ENCODE measurements at places on chromosomes 11 and 22.

DNA sequence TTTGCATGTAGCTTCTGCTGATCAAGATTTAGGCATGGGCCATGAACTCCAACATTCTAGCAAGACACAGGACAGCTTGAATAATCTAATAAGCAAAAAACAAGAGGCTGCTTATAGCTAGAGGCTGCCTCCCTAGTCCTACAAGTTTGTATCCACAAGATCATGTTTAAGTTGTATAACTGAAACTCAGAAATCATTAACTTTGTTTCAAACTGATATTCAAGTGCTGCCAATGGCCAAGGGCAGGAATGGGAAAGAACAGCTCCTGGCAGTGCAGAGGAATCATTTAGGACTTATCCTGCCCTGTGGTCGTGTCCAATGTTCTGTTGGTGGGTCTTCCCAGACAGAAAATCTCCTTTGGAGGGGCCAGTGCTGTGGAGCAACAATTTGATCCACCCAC is 209.6 kb upstream of the DDI1 start:
- DNase-seq, result no peak

DNA sequence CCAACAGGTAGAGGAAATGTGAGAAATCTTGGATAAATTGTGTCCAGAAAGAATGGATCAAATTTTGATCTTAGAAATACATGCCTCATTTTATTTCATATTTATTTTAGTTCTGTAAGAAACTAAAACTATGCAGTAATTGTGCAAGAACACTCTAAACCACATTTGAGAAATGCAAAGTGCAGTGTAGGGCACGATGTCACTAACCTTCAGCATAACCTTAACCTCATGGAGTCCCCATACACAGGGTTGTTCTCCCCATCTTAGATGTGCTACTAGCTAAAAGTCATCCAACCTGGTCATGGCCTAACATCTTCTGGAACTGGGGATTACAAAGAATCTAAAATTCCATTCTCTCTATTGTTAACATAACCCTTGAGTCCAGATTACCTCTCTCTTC is 48.4 kb upstream of the ARHGAP42 start:
- no peak for DNase-seq

DNA sequence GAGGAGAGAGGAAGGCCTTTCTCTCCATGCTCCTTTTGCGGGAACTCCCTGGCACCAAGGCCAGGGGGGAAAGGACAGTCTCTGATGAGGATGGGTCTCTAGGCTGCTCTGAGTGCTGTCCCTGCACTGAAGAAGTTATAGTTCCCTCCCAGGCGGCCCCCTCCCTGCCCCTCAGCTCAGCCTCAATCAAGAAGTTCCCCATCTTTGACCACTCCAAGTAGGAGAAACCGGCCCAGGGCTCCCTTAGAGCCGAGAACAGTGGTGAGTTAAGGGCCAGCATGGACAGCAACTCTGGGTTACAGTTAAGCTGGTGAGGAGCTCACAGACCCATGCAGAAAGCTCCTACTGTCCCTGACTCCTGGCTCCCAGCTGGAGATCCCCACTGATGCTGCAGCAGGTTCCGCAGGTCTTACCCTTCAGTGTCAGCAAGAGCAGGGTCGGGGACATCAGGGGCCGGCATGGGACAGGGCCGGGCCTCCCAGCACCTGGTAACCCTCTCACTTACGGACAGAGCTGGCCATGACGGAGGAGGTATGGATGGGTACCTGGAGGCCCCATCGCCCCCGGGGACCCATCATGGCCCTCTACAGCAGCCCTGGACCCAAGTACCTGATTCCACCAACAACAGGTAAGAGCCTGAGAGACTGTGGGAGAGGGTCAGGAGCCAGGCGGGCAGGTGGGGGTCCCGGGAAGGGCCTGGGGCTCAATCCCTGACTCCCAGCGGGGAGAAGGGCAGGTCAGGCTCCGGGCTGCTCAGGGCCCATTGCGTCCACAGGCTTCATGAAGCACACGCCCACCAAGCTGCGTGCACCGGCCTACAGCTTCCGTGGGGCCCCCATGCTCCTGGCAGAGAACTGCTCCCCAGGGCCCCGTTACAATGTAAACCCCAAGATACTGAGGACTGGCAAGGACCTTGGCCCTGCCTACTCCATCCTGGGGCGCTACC is 4.2 kb downstream of the SCGB1C1 start:
- no peak for DNase-seq

- no peak for DNase-seq
Measured at GRCh38 chr22:30408388-30409102, 11.7 kb downstream of the SEC14L2 start.

- DNase-seq, result no peak
Measured at GRCh38 chr22:27581236-27581635, 220.3 kb downstream of the MN1 start.

DNA sequence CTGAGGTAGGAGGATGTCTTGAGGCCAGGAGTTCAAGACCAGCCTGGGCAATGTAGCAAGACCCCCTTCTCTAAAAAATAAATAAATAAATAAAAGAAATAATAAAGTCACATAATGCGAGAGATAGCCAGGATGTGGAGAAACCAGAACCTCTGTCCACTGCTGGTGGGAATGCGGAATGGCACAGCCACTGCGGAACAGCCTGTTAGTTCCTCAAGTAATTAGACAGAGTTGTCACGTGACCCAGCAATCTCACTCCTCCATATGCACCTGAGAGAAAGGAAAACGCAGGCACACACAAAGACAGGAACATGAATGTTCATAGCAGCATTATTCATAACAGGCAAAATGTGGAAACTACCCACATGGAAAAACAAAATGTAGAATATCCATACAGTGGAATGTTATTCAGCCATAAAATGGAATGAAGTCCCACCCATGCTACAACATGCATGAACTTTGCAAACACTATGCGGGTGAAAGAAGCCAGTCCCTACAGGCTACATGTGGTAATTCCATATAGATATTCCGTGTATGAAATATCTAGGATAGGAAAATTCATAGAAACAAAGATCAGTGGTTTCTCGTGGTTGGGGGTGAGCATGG is 27.4 kb downstream of the LIF start:
- DNase-seq, result no peak

DNA sequence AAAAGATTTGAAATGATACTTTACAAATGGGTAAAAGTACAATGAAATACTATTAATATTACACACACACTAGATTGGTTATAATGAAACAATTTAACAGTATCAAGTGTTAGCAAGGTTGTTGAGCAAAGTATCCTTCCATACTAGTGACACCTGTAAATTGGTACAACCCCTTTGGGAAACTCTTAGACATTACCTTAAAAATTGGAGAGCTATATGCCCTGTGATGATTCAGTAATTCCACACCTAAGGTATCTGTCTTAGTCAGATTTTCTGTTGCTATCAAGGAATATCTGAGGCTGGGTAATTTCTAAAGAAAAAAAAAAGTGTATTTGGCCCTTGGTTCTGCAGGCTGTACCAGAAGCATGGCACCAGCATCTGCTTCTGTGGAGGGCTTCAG is 7.4 kb upstream of the GDPD4 start:
- DNase-seq, result no peak

DNA sequence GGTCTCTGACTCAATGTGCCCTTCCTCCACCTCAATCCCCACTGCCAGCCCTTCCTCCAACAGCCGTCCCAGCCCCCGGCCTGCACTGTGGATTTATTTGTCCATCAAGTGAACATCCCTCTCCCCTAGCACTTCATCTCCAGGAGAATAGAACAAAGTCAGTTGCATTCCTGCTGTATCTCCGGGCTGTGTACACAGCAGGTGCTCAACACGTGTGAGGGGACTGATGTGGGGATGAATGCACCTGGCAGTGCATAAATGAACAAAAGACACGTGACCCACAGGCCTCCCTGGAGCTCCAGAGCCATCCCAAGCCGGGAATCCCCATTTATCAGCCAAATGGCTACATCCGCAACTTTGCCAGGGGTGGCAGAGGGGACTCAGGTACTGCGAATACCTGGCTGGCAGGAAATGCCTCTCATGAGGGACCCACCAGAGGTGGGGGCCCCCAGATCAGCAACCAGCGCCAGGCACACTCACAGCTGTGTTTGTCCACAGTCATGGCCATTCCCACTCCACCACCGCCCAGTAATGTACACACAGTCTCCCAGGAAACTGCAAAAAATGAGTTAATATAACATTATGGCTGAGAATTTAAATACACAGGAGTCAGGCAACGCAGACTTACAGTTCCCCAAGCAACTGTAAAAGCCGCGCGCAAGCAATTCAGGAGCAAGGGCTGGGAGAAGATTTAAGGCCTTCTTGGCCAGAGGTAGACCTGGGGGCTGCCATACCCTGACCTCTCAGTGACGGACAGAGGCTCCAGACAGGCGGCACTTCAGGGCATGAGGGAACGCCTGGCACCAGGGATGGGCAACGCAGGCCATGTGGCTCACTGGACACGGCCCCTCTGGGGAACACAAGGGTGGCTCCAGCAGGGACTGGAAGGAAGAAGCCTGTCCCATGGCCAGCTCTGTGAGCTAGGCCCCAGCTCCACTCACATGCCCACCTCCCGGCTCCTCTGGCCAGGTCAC is 50.3 kb upstream of the TCF20 start:
- DNase-seq, result no peak

DNA sequence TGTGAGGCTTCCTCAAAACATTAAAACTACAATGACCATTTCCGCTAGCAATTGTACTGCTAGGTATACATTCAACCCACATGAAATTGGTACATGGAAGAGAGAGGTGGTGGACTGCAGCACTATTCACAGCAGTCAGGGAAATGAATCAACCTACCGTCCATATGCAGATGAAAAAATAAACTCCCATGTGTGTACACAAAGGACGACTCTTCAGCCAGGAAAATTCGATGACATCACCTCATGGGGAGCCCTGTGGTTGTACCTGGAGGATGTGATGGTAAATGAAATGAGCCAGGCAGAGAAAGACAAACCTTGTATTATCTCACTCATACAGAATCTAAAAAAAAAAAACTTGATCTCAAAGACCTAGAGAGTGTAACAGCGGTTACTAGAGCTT is 23.3 kb downstream of the RFPL3 start:
- no peak for DNase-seq

DNA sequence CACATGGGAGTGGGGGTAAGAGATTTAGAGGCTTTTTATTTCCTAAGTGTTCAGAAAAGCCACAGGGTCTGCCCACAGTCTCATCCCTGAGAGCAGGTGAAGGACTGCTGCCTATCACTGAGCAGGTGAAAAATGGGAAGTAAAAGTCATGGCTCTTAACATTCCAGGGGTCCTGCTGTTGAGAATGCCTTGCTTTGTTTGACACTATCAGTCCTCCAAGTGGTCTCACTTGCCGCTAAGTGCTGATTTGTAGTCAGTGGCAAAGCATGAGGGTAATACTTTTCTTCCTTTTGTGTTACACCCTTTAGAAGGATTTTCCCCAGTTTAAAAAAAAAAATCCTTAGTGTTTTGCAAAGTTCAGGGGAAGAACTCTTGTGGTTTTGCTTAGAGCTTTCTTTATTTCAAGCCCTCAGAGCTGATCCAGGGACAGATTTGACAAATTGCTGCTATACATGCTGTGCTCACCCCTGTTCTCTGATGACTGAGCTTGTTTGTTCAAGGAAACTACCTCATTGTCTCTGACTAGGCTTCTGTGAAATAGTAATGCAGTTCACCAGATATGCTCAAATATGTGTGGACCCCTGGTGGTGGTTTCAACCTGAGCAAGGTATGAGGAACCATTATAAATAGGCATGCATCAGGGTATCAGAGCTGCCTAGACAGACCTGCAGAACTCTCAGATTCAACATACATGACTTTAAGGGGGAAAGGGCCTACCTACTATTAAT is 141.0 kb downstream of the ARHGAP42 start:
- DNase-seq, result no peak

GRCh38 chr11:72776844-72777754 is 16.7 kb downstream of the STARD10 start:
- no peak for DNase-seq

GRCh38 chr11:112277941-112278340 is 17.3 kb upstream of the PLET1 start:
- DNase-seq, result no peak
